ENCODE measurements at places on chromosomes 5 and 9.

GRCh38 chr5:5039918-5040317 lies 100.2 kb upstream of the ADAMTS16 start:
- DNase-seq, result no peak

DNA sequence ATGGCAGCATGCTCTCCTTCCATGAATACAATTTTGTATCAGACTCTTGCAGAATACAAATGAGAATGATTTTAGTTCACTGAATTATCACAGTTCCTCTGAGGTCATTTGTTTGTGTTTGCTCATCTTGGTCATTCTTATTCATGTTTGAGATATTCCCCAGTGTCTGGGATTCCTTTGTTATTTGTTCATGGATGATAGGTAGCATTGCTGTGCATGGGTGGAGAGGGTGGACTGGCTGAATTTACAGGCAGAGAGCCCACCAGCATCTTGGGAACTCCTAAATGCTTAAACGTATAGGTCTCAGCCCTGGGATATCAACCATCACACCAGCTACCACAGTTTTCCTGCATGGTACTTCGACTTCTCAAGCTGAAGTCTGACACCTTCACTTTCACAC lies 459.8 kb downstream of the CCDC171 start:
- no peak for DNase-seq

GRCh38 chr9:99633265-99633664 lies 188.4 kb upstream of the NR4A3 start:
- DNase-seq, result no peak

- DNase-seq, result peak; percentile 90
Observed at GRCh38 chr9:98135558-98135934, 16.5 kb upstream of the TRIM14 start.

- DNase-seq, result no peak
Observed at GRCh38 chr9:12290166-12290869, 402.9 kb upstream of the TYRP1 start.

- no peak for DNase-seq
Observed at GRCh38 chr5:91166059-91166807, 216.9 kb downstream of the ARRDC3 start.

- no peak for DNase-seq
Observed at GRCh38 chr5:22754155-22754554, 99.0 kb downstream of the CDH12 start.

DNA sequence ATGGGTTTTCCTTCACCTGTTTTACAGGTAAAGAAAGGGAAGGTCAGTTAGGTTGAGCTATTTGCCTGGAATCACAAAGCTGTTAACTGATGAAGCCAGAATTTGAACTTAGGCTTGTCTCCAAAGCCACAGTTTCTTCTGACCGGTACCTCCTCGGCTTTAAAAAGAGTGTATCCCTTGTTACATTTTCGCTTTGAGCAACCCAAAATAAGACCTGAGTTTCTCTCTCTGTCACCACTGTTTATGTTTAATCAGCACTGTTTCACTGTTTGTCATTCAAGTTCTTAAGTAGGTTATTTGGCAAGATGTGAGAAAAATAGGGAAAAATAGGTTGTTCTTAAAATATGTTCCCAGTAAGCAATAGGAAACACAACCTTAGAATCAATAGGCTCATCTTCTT lies 84.6 kb downstream of the VCAN start:
- DNase-seq, result no peak

DNA sequence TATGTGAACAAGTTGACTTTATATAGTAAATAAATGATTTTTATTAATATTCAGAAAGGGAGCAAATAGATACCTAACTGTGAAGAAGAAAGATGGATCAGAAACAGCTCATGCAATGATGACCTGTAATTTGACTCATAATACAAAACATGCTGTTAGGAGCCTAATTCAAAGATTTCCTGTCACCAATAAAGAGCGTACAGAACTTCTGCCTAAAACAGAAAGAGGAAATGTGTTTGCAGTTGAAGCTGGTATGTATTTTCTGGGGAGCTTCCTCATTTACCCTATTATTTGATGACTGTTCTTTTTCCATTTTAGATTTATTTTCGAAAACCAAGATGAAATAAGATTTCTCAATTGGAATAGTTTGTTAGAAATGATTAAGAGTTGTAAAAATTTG lies 11.4 kb downstream of the YTHDC2 start:
- no peak for DNase-seq

DNA sequence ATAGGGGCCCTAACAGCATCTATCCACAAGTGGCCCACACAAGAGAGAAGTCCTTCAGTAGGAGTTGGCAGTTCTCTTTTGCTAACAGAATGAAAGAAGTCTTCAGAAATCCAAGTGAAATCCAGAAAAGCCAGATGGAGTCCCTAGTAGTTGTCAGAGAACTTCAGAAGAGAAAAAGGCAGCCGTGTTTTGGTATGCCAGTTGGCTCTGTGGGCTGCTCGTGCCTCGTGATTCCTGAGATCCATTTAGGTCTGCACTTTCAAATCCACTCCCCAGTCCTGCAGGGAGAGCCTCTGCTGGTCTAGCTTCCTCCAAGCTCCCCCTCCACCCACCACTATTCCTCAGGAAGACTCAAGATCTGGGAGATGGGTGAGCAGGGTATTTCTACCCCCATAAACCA lies 69.0 kb downstream of the CFAP90 start:
- no peak for DNase-seq

DNA sequence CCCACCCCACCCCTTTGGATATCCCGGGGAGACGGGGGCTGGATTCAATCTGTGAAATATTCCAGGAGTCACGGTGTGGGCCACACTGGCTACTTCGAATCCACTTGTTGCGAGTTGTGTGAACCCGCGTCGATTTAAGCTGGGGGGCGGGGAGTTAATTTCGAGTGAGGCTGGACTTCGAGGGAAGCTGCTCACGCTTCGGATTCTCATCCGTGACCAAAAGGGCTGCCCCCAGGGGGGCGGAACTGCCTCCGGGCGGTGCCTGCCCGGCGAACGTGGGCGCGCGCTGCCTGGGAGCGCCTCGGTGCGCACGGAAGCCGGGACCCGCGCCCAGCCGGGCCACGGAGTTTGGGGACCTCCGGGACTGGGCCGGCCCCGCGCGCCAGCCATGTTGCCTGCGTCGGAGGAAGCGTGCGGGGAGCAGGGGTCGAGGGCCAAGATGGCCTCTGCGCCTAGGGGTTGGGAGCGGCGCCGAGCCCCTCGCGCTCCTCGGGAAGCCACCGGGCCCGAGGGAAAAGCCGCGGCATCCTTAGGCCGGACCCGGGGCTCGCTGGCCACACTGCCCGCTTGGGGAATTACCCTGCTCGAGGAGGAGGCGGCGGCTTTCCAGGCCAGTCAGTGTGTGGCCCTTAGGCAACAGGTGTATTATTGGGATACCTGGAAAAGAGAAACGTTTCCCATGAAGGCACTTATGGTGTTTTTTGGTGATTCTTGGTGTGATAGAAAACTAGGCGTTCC lies 975 bp downstream of the OCLN start:
- no peak for DNase-seq

DNA sequence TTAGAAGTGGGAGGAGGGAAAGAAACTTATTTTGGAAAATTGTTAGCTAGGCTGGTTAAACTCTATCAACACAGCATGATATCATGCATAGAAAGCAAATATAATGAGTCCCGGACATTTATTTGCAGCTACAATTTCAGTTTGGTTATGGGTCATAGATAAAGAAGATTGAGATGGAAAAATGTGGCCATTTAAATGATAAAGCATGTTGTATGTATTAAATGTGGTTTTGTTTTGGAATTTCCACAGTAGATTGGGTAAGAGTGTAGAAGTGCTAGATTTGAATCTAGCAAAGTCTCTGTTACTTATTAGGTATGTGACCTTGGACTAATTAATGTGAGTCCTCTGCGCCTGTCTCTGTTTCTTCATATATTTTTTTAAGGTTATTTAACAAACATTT lies 217.4 kb downstream of the KDM4C start:
- DNase-seq, result no peak

DNA sequence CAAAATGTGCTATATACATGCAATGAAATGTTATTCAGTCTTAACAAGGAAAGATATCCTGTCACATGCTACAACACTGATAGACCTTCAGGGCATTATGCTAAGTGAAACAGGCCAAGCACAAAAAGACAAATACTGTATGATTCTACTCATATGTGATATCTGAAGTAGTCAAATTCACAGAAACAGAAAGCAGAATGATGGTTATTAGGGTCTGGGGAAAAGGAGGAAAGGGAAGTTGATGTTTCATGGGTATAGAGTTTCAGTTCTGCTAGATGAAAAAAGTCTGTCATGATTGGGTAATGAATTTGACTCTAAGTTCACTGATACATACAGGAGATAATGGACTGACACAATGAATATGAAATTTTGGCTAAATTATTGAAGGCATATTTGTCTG lies 11.2 kb upstream of the RIC1 start:
- no peak for DNase-seq

DNA sequence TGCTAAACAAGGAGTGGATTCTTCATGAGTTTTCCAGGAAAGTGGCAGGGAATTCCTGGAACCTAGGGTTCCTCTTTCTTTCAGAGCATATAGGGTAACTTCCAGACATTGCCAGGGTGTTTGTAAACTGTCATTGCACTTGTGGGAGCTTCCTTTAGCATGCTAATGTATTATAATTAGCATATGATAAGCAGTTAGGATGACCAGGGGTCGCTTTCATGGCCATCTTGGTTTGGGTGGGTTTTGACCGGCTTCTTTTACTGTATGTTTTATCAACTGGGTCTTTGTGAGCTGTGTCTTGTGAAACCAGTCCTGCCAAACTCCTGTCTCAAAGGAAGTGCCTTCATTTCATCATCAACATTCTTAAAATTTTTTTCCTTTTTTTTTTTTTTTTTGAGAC lies 11.9 kb upstream of the MELK start:
- no peak for DNase-seq

DNA sequence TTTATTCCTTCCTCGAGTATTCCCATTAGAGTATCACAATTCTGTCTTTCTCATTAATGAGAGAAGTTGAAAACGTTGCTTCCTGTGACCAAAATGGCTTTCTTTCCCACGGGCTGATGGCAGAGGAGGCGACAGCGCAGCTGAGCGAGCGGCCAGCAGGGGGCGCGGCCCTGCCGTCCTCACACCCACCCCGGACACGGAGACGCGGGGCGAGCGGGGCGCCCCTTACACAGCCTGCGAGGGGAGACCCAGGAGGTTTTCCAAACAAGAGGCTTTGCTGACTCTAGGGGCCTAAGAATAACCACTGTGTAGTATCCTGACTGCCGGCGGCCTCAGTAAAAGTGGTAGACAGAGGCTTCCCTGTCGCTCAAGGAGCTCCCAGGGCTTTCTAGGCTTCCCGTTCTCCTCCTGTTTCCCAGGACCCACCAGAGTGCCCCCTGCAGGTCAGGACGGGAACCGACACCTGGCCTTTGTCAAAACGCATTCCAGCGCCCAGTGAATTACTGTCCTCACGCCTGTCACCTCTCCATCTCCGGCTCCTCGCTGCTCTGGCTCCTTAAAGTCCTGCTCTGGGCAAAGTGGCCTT lies 27.3 kb upstream of the FGF1 start:
- DNase-seq, result peak; percentile 74

- no peak for DNase-seq
Observed at GRCh38 chr9:92807757-92808725, 43.4 kb upstream of the BICD2 start.

GRCh38 chr9:131839281-131840084 lies 99.6 kb upstream of the RAPGEF1 start:
- DNase-seq, result no peak

DNA sequence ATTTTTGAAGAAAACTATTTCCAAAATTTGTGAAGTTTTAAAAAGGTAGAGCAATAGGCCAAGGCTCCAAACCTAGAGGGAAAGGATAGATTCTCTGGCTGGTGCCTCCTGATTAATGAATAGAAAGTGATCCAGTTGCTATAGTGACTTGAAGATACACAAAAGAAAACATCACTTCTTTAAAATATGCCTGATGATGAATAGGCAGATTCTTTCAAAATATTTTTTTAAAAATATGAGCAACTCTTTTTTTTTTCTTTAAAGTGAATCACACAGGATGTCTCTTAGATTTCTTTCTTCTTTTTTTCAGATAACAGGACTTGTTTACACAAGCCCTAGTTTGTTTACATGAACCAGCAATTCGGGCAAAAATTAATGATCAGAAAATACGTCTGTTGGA lies 124.4 kb downstream of the RFK start:
- DNase-seq, result no peak

DNA sequence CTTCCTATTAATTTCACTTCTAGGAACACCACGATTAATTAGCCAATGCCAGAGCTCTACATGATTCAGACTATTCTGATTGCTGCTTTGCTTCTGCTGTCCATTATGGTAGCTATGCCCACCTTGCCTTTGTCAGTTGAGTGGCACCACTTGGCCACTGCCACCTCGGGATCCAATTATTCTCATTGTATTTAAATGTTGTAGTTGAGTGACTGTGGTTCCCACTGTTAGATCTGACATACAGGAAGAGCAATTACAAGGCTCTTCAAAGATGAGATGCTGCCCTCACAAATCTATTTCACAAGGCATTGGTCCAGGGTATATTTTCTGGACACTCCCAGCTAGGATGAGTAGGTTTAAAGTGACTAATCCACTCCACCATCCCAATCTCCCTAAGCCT lies 864.5 kb upstream of the EDIL3 start:
- DNase-seq, result no peak

- peak; percentile 17 for DNase-seq
Observed at GRCh38 chr5:52007230-52007858, 624.1 kb downstream of the ISL1 start.

GRCh38 chr5:78541086-78541654 lies 107.4 kb downstream of the LHFPL2 start:
- DNase-seq, result no peak

GRCh38 chr5:17808566-17808965 lies 174.3 kb downstream of the TAF11L14 start:
- DNase-seq, result no peak

- DNase-seq, result no peak
Observed at GRCh38 chr5:82992646-82993045, 84.5 kb downstream of the TMEM167A start.

DNA sequence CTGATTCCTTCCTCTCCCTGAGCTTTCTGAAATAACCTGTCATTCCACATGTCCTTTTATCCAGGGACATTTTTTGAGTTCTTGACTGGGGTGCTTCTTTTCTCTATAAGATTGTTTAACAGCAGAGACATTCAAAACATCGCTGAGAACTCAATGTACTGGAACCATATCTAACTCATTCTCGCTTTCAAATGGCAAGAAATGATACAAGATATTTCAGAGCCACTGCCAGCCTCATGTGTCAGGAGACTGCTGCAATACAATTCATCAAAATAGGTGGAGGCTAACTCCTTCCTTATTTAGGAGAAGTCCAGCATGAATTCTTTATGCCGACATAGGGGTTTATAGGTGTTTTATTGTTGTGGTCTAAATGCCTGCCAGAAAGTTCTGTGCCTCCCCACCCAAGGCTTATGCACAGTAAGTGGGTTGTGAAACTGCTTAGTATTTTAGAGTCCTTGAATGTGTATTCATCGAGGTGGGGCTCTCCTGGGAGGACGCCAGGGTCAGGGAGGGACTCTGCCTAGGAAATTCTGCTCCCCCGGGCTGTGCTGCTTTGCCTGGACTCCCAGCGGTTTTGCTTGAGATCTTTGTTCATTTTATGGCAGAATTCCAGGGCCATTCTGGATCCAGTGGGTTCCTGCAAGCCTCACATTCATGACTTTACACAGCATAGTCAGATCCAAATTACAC lies 53.9 kb downstream of the ZNF474 start:
- DNase-seq, result no peak

GRCh38 chr9:137428841-137429545 lies 5.8 kb downstream of the NOXA1 start:
- no peak for DNase-seq

GRCh38 chr5:172816925-172817562 lies 17.0 kb upstream of the ERGIC1 start:
- DNase-seq, result no peak
